Frontal cortex (tissue), 4 donors: ENCODE measurements at places on chromosomes 13 and 19. TPM values are rescaled to one million over a fixed set of nuclear protein-coding genes. Genes with fewer than 3 reads are reported as not detected.

GRCh38 chr13:114081761-114082681 lies 50.4 kb downstream of the RASA3 start:
- no peak for DNase-seq

DNA sequence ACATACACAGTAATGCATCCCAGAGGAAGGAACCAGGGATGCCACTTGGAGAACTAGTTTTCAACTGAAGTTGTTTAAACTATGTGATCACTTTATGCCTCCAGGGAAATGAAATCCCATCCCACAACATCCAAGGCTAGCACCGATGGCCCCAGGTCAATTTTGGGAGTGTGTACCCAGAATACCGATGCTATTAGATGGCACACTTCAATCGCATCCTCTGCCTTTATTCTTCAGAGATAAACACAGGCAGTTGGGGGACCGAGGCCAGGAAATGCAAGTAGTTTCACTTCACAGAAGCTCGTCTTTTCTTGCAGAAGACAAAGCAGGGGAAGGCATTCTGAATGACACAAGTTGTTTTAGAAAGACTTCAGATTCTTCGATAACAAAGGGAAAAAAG lies 13.8 kb downstream of the STK24 start:
- no peak for DNase-seq

DNA sequence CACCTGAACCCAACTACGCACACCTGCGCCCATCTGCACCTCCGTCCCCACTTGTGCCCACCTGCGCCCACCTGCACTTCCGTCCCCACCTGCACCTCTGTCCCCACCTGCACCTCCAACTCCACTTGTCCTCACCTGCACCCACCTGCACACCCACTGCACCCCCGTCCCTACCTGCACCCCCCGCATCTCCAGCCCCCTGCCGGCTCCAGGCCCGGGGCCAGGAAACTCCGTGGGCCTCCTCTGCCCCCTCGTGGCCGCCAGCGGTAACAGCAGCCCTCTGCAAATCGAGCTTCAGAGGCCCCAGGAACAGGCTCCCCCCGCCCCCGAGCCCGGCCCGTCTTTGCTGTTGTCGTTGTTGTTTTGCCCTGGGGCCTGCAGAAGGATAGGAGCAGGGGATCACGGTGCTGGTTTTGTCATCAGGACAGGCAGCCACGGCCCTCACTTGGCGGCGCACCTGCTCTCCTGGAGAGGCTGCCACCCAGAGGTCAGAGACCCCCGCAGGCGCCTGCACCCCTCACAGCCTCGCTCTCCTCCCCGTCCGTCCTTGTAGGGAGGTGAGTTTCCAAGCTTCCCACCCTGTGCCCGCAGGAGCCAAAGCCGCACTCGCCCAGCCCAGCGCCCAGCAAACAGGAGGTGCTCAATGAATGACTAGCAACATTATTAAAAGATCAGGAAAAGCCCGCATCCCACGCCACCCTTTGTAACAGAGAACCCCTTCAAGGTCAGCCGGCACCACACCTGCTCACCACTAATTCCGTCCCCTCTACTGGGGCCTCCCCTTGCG lies 65.4 kb downstream of the GNG7 start:
- peak; percentile 90 for DNase-seq

GRCh38 chr13:43797869-43798268 lies 11.1 kb upstream of the ENOX1 start:
- DNase-seq, result no peak

- peak; percentile 42 for DNase-seq
These were observed 19.1 kb downstream of the CEBPG start for GRCh38 chr19:33392341-33393285.

DNA sequence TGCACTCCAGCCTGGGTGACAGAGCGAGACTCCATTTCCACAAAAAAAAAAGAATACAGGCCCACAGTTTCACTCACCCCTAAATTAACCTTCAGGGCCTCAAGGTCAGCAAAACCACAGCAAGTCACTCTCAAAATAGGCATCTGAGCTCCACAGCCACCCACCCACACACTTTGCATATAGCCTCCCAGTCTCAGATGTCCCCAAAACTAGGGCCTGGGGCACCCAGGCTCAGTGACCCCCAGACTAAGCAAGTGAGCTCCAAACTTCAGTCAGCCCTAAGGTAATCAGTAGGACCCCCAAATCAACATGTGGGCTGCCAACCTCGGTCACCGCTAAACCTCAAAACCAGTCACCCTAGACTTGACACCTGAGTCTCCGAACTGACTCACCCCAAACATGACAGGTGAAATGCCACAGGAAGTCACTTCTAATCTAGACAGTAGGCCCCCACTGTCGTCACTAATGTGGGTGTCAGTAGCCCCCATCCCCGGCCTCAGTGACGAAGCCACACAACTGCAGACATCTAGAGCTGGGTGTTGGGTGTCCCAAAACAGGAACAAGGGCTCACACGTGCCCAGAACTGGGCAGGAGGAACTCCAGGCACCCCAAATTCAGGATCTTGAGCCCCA lies 13.9 kb downstream of the RABAC1 start:
- no peak for DNase-seq

DNA sequence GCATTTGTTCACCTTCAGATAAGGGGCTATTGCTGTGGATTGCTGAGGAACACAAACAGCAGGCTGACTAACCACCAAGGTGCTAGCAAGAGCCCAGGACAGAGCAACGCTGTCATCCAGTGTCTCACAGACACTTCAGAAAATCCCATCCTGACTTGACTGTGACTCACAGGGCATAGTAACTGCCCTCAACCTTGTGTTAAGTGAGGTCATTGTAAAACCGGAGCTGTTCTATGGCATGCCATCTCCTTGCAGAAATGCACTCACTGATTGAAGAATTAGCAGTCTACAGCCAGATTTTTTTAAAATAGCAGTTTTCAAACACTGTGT lies 51.1 kb downstream of the TNFRSF19 start:
- no peak for DNase-seq

- no peak for DNase-seq
These were observed 144.6 kb upstream of the UBL3 start for GRCh38 chr13:29994911-29995595.

DNA sequence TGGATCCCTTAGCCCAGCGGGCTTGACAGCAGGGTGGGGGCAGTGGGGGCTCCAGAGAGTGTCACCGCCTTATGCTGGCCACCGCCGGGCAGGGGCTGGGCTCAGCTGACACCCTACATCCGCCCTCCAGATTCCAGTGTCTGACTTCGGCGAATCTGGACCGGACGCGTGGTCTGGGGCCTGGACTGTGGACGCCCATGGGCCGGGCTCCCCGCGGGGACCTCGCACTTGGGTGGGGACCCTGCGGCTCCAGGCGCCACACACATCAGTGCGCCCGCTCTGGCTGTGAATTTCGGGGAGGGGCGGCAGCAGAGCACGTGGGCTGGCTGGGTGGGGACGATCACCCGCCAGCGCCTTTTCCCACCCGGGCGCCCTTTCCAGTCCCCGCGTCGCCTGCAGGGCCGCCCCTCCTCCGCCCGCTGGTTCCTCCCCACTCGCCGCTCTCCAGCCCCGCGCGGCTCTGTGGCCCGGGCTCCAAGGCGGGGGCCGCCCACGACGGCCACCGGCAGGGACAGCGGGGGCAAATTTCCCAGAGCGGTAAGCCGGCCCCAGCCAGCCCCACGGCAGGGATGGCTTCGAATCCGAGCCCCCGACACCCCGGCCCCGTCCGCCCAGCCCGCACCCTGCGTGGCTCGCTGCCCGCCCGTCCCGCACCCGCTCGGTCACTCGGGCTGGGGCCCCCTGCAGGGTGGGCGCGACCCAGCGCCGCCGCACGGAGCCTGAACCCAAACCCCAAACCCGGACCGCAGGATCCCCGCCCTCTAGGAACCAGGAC lies 23.3 kb upstream of the ZNF99 start:
- DNase-seq, result no peak

- no peak for DNase-seq
These were observed 1732.9 kb upstream of the SLC10A2 start for GRCh38 chr13:104799152-104799551.

DNA sequence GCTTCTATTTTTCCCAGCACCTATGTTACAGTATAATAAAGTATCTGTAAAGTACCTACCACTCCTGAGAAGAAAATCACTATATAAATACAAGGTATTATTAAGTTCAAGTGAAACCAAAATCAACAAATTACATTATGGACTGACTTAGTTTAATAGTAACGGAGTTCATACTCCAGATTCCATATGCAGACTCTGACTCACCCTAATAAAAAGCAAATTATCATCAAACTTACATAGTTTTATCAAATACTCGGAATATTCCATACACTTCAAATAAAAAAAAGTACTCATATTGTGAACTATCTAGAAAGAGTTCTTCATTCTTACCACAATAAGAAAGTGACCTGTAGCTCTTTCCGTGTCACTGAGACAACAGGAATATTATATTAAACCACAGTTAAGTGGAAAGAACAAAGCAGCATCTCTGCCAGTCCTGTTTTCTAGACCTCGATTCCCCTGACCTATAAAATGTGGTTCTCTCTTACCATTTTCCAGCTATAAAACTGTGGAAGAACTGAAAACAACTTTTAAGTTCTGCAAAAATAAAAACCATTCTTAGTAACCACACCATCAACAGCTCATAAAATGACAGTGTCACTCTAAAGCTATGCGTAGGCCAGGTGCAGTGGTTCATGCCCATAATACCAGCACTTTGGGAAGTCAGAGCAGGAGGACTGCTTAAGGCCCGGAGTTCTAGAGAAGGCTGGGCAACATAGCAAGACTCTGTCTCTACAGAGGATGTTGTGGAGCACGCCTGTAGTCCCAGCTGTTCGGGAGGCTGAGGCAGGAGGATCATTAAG lies 42.6 kb downstream of the USP12 start:
- no peak for DNase-seq

DNA sequence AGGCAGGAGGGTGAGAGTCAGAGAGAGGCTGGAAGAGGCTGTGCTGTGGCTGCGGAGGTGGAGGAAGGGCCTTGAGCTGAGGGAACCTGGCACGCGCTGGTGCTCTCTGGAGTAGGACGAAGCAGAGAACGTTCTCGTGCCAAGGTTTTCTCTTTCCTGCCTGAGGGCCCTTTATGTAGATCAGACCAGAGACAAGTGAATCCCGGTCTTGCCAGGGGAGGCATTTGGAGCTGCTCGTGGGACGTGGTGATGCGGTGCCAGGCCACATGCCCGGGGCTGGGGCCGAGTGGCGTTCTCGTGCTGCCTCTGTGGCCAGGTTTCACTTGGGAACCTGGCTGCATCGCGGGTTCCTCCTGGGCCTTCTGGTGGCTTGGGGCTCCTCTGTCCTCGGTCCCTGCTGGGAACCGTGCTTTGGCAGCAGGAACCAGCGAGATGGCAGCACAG lies 54.2 kb downstream of the KDM4B start:
- DNase-seq, result no peak

DNA sequence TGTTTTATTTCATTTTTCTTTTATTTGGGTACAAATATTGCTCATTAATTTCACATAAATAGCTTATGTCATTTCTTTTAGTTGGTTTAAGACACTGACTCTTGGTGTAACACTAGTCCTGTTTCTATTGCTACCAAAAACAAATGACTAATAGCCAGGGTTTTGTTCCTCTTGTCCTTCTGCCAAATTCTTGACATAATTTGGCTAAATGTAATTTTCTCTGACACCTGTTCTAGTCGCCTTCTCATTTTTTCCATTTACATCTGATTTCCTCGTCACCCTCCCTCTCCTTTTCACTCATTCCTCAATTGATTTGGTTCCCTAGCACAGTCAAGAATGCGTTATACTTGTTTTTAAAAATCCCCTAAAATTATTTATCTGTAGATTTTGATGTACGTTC lies 1718.7 kb downstream of the EFNB2 start:
- no peak for DNase-seq

- no peak for DNase-seq
These were observed 278.1 kb downstream of the DNAJC15 start for GRCh38 chr13:43301346-43301969.

DNA sequence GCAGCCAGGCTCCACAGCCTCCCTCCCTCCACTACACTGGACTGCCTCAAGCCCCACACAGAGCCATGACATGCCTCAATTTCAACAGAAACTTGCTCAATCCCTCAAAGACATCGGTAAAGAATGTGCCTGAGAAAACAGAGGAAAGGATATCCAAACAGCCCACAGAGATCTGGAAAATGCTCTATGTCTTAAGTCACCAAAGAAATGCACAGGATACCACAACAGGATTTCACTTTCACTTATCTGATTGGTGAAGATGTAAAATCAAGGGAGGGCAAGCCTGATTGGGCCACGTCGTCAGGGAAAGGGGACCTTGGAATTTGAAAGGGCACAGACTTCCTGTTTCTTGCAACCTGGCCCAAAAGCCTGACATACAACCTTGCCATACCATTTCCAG lies 14.2 kb downstream of the CACNA1A start:
- no peak for DNase-seq

GRCh38 chr13:103615771-103616170 lies 549.6 kb upstream of the SLC10A2 start:
- DNase-seq, result no peak

DNA sequence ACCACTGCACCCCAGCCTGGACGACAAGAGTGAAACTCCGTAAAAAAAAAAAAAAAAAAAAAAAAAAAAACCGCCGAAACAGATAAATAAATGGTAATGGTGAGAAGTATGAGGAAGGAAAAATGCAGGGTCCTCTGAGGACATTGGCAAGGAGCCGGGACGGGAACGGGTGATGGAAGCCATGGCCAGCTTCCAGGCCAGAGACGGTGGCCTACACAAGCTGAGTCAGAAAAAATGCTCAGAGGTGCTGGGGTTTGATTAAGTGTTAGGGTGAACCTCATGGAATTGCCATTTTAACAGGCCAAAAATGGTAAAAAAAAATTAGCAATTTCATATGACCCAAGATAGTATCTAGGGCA lies 866 bp upstream of the ZSWIM4 start:
- DNase-seq, result no peak

- peak; percentile 78 for DNase-seq
These were observed 5.0 kb downstream of the PPP1R37 start for GRCh38 chr19:45097776-45098520.

- DNase-seq, result no peak
These were observed 39.8 kb upstream of the MCF2L start for GRCh38 chr13:112928972-112929782.

GRCh38 chr13:18944501-18945068 lies 237.0 kb downstream of the TUBA3C start:
- DNase-seq, result no peak

The TEX101 gene
- total RNA-seq, result not detected

The ZNF57 gene
- 4.1 TPM for total RNA-seq

The PCID2 gene
- total RNA-seq, result 48.5 TPM

The IGFL4 gene
- total RNA-seq, result 0.82 TPM

The JAK3 gene
- 1.6 TPM for total RNA-seq

The ZNF85 gene
- 26.9 TPM for total RNA-seq

The CEACAM1 gene
- not detected for total RNA-seq

The SCN1B gene
- total RNA-seq, result 0.82 TPM

The ZNF823 gene
- 26.9 TPM for total RNA-seq

The CACNA1A gene
- 39.5 TPM for total RNA-seq

The NLRP9 gene
- not detected for total RNA-seq

The OBI1 gene
- 86.8 TPM for total RNA-seq

The MBD3L3 gene
- not detected for total RNA-seq

The EFNA2 gene
- total RNA-seq, result 13.0 TPM
